ENCODE measurements at places on chromosomes 4 and X.

GRCh38 chr4:90745176-90745575 lies 618.0 kb downstream of the CCSER1 start:
- DNase-seq, result no peak

- no peak for DNase-seq
These were observed 121.7 kb upstream of the CXXC4 start for GRCh38 chr4:104616401-104616820.

- no peak for DNase-seq
These were observed 94.1 kb upstream of the SRD5A3 start for GRCh38 chr4:55251896-55252295.

DNA sequence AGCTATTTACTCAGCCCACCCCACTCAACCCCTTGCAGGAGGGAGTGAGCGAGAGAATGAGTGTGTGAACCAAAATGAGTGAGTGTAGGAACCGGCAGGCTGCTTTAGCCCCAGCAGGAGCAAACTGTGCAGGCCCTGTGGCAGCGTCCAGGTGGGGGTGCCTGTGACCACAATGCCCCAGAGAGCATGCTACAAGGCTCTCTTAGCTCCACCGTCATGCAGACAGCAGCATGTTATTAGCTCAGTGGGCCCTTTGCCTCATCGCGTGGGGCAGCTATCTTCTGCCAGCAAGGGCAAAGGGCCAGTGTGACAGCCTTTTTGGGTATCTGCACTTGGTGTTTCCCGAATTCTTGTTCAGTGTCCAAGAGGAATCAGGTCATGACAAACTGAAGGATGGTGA lies 271.3 kb downstream of the GPM6A start:
- no peak for DNase-seq

DNA sequence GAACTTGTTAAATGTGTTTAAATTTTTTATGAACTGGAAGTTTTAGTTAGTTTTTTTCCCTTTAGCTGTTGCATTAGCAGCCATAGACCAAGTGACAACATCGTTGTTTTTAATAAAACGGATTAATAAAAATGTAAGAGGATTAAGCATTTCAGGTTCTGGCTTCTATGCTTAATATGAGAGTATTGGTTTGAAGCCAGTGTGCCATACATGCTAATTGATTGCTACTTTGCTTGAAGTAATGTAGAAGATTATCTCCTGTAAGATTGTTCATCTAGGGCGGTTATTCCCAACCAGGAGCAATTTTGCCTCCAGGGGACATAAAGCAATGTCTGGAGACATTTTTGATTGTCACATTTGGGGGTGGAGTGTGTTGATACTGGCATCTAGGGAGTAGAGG lies 54.3 kb downstream of the TLL1 start:
- DNase-seq, result no peak

DNA sequence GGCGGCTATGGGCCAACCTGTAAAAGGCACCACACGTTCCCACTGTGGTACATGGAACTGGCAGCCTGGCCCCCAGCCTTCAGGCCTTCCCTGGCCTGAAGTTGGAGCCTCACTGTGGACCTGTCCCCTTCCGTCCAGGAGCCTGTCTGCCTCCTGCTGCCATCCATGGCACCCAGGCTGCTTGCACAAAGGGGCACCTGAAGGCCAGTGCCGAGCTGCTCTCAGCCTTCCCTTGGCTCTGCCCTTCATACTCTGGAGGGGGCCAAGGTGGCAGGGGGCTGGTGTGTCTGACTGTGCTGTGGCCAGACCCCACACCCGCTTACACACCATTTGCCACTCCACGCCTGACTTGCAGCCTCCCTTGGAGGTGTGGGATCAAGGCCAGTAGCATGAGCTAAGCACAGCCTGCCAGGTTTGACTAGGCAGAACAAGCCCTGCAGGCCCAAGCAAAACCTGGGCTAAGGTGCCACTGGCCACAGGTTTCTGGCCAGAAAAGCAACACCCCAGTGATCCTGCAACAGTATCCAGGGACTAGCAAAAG lies 17.3 kb upstream of the GIMD1 start:
- no peak for DNase-seq

DNA sequence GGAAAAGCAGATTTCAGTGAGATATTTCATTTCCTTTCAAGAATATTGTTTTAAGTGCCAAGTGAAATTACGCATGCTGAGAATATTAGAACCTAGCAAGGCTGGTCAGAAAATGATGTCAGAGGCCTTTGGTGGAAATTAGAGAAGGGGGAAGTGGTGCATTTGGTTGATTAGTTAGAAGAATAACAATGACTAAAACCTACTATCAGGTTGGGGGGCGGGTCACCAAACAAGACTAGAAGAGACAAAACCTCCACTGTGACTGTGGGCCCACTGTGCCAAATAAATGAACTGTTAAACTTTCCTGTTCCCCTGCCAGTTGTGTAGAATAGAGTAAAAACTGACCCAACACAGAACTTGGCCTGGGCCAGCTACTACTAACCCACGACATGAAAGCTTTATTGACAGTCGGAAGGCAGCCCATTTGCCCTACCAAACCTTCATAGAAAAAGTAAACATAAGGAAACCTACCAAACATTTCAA lies 2.9 kb downstream of the RAPGEF2 start:
- DNase-seq, result no peak

Data from SK-N-MC (cell line).